ENCODE measurements at places on chromosomes 6 and 20.

GRCh38 chr6:114009192-114009591 is 38.2 kb upstream of the HDAC2 start:
- no peak for DNase-seq

- no peak for DNase-seq
Measured at GRCh38 chr6:77461796-77462195, 1.5 kb downstream of the HTR1B start.

DNA sequence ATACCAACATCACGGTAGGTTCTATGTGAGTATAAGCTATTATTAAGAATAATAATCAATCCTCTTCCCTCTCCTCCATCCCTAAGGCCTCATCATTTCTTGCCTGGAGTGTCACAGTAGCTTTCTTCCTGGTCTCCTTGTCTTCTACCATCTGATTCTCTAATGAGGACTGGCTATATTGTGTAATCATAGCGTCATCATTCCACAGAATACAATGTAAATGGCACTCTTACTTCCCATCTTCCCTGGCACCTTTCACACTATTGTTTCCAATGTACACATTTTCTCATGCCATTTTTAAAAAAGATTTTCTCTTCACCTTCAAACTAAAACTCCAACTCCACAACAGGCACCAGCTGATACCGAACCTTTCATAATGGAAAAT is 2.2 kb upstream of the BTN3A2 start:
- no peak for DNase-seq

DNA sequence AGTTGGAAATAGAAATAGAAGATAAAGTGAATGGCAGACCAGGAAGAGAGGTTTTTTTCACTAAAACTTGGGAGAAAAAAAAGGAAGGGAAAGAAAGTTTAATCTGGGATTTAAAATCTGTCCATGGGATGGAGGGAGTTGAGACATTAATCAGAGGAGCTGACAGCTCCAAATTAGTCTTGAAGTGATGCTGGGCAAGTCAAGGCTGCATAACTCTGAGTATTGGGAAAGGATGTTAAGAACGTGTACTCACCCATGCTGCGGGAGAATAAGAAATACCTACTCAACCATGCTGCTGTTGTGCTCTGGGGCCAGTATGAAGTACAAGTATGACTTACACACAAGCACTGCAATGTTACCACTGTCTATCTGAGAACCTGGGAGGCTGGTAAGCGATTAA is 47.5 kb downstream of the SNRNP48 start:
- DNase-seq = no peak

- no peak for DNase-seq
Measured at GRCh38 chr6:50823094-50823920, 4.6 kb downstream of the TFAP2B start.

DNA sequence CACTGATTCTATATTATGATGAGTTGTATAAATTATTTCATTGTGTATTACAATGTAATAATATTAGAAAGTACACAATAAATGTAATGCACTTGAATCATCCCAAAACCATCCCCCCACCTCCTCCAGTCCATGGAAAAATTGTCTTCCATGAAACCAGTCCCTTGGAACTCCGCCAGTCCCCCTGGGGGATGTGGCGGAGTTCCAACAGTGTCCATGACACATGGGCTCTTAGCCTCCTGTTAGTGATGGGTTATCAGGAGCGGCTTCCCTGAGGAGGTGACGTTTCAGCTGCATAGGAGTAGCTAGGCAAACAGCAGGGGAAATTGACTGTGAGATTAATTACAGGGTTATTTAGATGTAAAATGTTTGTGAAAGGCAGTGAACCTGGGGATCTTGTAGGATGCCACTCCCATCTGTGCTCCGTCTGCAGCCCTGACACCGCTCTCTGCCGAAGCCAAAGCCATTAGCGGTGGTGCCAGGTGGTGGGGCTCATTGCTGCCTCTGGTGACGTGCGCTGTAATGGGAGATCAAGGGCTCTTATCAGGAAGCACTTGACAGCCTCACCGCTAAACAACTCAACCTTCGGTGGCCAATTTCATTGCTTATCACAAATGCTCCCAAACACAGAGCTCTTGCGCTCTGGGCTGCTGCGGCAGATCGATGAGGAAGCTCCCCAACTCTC is 81.6 kb upstream of the MC3R start:
- no peak for DNase-seq

GRCh38 chr6:118981884-118982574 is 47.1 kb upstream of the MCM9 start:
- DNase-seq = no peak

- DNase-seq = no peak
Measured at GRCh38 chr20:62588458-62589149, 53.7 kb upstream of the SLCO4A1 start.

- DNase-seq = peak; percentile 54
Measured at GRCh38 chr6:158131926-158132325, 36.1 kb downstream of the SERAC1 start.

DNA sequence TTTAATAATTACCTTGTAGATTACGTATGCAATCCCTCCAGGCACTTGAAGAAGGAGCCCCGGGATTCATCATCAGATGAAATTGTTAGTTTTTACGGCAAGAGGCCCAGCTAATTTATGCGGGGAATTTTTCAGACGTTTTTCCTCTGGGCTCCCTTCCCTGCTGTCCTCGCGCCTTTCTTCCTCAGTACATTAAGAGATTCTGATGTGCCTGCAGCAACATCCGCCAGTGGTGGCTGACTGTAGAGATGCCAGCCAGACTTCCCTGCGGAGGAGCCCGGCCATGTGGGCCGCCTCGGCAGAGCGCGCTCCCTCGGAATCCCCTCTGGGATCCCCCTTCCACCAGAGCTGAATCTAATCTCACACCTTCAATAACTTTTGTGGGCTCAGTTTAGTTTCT is 46.4 kb upstream of the POU3F2 start:
- no peak for DNase-seq

GRCh38 chr20:63955281-63955826 is 862 bp downstream of the UCKL1 start:
- peak; percentile 39 for DNase-seq

- DNase-seq = peak; percentile 59
Measured at GRCh38 chr6:36063318-36064060, 35.9 kb downstream of the MAPK14 start.

- no peak for DNase-seq
Measured at GRCh38 chr6:116159782-116160524, 34.0 kb upstream of the COL10A1 start.

DNA sequence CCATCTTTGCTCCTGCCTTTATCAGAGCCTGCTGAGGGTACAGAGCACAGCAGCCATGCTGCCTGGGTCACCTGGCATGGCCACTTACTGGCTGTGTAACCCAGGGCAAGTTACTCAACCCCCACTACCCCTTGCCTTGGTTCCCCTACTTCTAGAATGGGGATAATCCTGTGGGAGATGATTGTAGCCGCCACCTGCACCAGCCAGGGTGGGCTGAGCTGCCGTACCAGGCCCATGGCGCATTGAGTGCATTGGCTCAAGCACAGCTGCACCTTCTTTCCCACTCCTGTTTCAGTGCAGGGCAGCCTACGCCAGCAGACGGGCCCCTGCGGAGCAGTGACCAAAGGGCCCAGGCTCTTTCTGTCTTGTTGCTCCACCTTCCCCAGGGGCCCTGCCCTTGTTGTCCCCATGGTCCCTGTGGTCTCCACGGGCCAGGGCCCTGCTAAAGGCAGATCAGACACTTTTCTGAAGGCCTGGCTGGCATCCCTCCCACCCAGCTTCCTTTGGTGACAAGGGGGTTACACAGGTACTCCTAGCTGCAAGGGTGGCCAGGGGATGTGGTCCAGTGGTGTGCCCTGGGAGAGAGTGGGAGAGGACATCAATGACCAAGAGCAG is 159.4 kb upstream of the MLN start:
- DNase-seq = no peak

DNA sequence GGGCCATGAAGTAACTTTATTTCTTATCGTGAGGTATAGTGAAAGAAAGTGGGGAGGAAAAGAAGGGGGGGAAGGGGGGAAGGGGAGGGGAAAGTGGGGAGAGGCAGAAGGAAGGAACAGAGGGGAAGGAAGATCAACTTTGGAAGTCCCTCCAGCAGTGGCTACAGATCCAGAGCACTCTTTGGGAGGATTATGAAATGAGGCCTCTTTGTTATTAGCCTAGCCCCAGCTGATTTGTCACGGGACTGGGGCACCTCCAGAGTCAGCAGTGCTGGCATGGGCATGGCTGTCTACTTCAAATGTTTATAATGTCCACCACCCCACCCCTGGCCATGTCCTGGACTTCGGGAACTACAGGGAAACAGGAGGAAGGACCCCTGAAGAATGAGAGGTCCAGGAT is 7.6 kb downstream of the MOCS1 start:
- no peak for DNase-seq

DNA sequence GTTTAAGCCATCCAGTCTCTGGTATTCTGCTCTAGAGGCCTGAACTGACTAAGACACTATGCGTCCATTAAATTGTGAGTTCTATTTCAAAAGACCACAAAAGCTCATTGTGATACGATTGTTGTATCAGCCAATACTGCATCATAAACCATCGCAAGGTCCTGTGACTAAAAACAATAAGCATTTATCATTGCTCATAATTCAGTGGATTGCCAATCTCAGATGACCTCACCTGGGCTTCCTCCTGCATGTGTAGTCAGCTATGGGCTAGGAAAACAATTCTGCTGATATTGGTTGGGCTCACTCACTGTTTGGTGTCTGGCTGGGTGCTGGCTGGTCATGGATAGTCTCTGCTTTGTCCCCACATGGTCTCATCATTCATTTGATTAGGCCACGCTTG is 592.7 kb upstream of the BTBD3 start:
- no peak for DNase-seq

- DNase-seq = no peak
Measured at GRCh38 chr6:149988550-149989346, 25.0 kb downstream of the ULBP1 start.

GRCh38 chr6:73586416-73586974 is 65.7 kb upstream of the EEF1A1 start:
- DNase-seq = peak; percentile 27

GRCh38 chr20:23407781-23408464 is 13.4 kb downstream of the NAPB start:
- DNase-seq = no peak

- no peak for DNase-seq
Measured at GRCh38 chr6:34300332-34300751, 51.5 kb upstream of the SMIM29 start.

DNA sequence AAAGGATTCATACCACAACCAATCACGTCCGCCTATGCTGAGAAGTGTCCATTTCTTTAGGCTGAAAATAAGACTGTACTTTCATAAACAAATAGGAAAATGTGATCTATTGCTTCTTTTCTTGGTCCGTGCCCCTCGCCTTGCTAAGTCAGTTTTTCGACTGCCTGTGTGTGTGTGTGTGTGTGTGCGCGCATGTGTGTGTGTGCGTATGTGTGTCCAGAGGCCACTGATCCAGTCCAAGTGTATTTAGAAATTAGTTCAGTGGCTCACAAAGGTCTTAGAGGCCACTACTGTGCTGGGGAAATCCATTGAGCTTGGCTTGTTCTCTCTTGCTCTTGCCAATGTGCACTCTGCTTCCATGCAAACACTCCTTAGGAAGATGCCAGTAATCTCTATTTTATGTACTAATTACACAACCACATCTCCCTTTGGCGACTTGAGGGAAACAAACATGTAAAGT is 50.5 kb downstream of the SLC22A23 start:
- DNase-seq = no peak

DNA sequence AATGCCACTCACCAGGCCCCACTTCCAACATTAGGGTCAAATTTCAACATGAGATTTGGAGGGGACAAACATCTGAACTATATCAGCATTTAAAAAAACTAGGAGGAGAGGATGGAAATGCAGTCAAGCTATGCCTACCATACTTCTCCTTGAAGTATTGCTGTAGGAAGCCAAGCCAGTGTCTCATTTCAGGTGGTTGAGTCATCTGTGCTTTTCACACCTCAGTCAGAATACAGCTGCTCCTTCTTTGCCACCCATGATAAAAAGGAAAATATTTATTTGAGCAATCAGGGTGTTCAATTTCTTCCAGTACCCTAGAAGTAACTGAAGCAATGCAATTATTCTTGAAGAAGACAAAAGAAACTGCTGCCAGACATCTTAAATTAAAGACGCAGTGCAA is 47.0 kb upstream of the EEF1E1 start:
- no peak for DNase-seq

DNA sequence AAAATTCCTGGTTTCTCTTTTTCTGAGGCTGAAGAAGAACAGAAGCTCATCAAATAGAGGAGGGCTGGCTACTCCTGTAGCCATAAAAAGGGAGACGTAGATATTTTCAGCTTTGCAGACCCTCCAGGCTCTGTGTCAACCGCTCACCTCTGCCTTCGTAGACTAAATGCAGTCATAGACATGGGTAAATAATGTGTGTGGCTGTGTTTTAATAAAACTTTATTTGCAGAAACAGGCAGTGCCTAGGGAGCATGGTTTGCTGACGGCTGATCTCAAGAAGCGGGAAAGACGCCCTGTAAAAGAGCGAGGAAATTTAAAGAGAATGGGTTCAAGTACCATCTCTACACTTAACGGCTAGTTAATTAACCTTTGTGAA is 171.8 kb downstream of the BCAS1 start:
- DNase-seq = no peak

GRCh38 chr6:14645221-14645620 is 527.6 kb downstream of the CD83 start:
- no peak for DNase-seq

DNA sequence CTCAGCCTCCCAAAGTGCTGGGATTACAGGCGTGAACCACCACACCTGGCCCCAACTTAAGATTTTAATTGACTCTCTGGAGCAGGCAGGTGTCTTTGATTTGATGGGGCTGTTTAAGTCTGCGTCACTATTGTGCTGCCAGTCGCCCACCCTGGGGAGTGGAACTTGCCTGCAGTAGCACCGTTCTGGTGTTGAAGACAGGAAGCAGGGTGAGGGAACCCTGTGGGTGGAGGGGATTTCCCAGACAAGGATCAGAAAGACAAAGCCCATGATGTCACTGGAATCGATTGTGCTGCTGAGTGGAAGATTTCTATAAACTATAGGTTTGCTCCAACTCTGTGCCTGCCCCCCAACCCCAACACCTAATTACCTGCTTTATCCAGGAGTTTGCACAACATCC is 11.0 kb downstream of the ALDH8A1 start:
- peak; percentile 9 for DNase-seq

DNA sequence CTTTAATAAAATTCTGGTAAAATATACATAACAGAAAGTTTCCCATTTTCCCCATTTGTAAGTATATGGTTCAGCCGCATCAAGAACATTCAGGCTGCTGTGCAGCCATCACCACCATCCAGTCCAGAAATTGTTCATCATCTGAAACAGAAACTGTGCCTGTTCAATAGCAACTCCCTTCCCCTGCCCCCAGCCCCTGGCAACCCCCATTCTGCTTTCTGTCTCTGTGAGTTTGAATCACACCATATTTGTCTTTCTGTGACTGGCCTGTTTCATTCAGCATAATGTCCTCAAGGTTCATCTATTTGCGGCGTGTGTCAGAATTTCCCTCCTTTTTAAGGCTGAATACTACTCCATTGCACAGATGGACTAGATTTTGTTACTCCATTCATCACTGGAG is 19.1 kb downstream of the VSTM2L start:
- DNase-seq = no peak

All from hematopoietic multipotent progenitor cell (in vitro differentiated cells).